ENCODE measurements at places on chromosomes 3 and 15.

- peak; percentile 2 for DNase-seq
These were observed at the start of gene NRG4 for GRCh38 chr15:76011627-76012551. NRG4 (minus strand) TSS chr15:76012424; CDS start chr15:76011230, 1,194 bp downstream.

- no peak for DNase-seq
These were observed at the start of gene SLC27A2 for GRCh38 chr15:50181969-50182218. SLC27A2 (plus strand) TSS chr15:50182196; CDS start chr15:50182428, 232 bp downstream.

DNA sequence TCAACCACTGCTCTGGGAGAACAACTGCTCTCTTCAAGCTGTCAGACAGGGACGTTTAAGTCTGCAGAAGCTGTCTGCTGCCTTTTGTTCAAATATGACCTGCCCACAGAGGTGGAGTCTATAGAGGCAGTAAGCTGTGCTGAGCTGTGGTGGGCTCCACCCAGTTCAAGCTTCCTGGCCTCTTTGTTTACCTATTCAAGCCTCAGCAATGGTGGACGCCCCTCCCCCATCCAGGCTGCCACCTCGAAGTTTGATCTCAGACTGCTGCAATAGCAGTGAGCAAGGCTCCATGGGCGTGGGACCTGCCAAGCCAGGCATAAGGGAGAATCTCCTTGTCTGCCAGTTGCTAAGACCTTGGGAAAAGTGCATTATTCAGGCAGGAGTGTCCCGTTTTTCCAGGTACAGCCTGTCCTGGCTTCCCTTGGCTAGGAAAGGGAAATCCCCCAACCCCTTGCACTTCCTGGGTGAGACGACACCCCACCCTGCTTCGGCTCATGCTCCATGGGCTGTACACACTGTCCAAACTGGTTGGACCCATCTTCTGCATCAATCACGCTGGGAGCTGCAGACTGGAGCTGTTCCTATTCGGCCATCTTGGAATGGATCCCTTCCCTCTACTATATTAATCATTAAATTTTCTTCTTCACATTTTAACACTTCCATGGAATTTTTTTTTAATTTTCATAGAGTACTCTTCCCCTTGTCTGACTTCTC is 167.0 kb upstream of the UBE2E2 start:
- no peak for DNase-seq

GRCh38 chr15:90907838-90908507 is 4.9 kb downstream of the MAN2A2 start:
- peak; percentile 35 for DNase-seq

DNA sequence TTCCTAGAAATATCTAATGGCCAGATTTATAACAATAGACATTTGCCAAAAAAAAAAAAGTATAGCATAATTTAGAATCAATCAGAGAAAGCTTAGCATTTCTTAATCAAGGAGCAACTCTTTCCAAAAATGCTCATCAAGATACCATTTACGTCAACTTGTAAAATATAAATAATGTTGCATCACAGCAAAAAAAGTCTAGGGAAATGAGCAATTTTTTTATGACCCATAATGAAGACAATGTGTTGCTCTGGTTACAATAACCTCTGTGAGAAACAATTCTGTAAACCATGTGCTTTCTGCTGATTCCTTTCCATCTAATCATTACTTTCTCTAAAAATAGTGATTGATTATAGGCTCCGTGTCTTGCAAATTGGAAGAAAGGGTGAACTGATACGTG is 36.3 kb downstream of the KBTBD8 start:
- peak; percentile 8 for DNase-seq

- no peak for DNase-seq
These were observed 30.0 kb downstream of the SNX33 start for GRCh38 chr15:75677465-75678323.

- no peak for DNase-seq
These were observed 186.3 kb upstream of the ATP11B start for GRCh38 chr3:182606905-182607504.

DNA sequence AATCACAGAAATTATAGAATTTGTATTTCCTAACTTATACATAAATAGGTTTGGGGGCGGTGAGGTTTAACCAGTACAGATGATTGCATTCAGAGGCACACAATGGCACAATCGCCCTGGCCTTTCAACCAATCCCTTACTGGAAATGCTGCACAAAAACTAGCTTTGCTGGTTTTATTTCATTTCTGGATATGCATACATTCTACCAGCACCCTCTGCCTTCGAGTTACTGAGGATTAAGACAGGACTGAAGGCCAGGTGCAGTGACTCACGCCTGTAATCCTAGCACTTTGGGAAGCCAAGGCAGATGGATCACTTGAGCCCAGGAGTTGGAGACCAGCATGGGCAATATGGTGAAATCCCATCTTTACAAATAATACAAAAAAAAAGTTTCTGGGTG is 336.1 kb downstream of the ARRDC4 start:
- DNase-seq: no peak

GRCh38 chr3:149894205-149894604 is 76.5 kb downstream of the PFN2 start:
- DNase-seq: no peak

GRCh38 chr3:106421909-106422308 is 553.1 kb upstream of the CBLB start:
- peak; percentile 64 for DNase-seq

DNA sequence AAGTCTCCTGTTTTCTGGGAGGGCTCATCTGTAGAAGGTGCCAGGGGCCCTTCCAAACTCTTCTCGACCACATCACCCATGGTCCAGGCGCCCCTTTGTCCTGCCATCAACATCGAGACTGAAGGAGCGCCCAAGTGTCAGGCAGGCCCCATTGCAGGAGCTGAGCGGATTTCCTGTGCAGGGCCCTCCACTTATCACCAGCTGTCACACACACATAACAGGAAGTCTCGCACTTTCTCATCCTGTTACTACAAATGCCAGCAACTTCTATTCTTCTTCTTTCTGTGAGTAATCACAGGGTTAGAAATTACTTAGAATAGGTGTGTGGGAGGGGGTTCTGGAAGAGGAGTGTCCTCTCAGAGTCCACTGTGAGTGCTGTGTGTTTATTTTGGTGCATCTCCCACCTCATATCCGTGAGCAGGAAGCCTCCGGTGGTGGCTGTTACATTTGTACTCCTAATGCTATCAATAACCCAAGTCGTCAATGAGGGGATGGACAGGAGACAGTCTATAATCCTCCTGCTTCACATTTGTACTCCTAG is at the start of gene KLHL6:
TSS of gene KLHL6 (minus strand) at position 166 of the 541 bp plus-strand sequence. CDS start at position 113, 53 bp downstream.
- DNase-seq: peak; percentile 15

GRCh38 chr3:59339818-59340217 is 290.0 kb upstream of the CFAP20DC start:
- DNase-seq: no peak

GRCh38 chr3:127121885-127122284 is 71.0 kb upstream of the PRR23E start:
- DNase-seq: no peak

GRCh38 chr3:71258526-71258925 is 325.0 kb downstream of the FOXP1 start:
- DNase-seq: peak; percentile 44

DNA sequence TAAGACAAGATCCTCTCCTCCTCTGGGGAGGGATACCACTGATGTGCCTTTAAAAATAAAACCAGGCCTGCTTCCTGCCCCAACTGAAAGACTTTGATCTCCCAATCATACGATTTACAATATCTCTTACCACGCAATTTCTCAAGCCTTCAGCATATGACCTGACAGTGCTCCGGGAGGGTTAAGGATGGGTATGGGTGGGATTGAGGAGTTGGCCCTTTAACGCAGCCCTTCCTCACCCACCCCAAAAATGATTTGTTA is 67.4 kb downstream of the LRIG1 start:
- DNase-seq: no peak

- DNase-seq: no peak
These were observed 49.8 kb upstream of the SLC6A1 start for GRCh38 chr3:10942690-10943205.

GRCh38 chr3:49611719-49612118 is 57.4 kb downstream of the BSN start:
- DNase-seq: peak; percentile 43

Data from cardiac fibroblast (primary cell).